ENCODE measurements at places on chromosomes 6 and 20.

- DNase-seq = no peak
Observed at GRCh38 chr6:104955927-104956730, 778 bp upstream of the LIN28B start.

DNA sequence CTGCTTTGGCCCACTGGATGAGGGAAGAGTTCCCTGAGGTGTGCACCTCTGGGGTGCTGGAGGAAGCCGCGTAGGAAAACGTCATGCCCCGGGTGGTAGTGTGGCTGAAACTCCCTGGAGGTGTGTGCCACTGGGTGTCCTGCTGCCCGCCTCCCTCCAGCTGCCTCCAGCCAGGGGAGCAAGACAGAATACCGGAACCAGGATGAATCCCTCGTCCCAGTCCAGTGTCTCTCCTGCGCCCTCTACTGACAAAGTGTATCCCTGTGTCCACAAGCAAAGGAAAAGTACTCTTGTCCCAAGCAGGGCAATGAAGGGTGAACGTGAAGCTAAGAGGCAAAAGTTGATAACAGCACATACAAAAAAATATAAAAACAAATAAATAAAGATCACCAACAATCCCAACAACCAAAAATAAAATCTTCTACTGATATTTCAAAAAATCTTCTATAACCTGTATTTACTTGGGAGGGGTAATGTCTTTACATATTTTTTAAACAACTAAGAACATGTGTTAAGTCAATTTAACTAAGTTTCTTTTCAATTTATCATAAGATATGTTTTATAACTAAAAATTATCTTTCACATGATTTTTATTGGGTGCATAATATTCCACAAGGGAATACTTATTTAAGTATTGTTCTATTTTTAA lies 437.6 kb downstream of the MAFB start:
- no peak for DNase-seq

DNA sequence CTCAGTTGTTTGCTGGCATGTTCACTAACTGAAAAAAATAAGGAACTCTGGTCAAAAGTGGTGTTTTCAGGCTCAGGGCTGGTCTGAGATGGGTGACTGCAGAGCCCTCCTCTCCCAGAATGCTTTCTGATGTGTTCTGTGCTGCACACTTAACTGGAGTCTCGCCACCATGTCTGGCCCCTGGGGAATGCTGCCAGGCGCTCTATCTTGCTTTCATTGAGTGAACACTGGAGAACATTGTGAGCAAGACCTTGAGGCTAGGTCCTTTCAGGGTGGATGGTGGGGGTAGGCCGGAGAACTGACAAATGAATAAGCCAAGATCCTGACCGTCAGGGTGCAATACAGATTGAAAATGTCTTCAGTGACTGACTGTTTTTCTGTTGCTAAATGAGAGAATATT lies 19.5 kb downstream of the PANK2 start:
- no peak for DNase-seq

GRCh38 chr6:15876406-15876805 lies 213.6 kb upstream of the DTNBP1 start:
- DNase-seq = no peak
